Esophagus muscularis mucosa (tissue), 4 donors: ENCODE measurements at places on chromosomes 12 and 14. TPM values are rescaled to one million over a fixed set of nuclear protein-coding genes. Genes with fewer than 3 reads are reported as not detected.

SRSF9 gene
- total RNA-seq, result 60.2 TPM

- no peak for DNase-seq
Measured at GRCh38 chr12:47391566-47391965, 311.8 kb upstream of the AMIGO2 start.

NEDD8 gene
- total RNA-seq, result 137 TPM

- DNase-seq, result no peak
Measured at GRCh38 chr12:107594995-107595394, 90.6 kb upstream of the PWP1 start.

DNA sequence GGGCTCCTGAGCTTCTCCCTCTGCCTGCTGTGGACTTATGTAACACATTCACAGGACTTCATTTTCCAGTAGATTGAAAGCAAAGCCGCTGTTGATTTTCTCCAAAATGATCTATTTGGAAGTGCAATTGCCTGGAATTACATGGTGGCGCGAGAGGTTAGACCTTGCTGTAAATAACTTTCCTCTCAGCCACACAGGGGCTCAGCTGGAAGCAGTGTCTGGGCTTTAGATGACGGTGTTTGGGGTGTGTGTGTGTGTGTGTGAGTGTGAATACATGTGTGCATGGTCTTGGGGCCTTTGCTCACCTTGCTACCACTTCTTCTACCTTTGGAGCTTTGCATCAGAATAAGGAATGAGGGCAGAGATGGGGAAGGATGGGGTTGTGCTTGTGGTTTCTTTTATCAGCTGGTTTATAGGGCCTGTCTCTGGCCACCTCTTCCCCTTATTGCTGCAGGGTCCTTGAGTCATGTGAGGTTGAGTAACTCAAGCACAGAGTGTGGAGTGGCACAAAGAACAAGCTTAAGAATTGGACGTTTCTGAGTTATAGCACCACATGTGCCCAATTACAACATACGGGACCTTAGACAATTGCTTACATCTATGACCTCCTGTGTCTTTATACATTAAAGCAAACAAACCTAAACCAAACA, 280.6 kb downstream of the NRXN3 start:
- DNase-seq, result no peak

LUM gene
- total RNA-seq, result 45.2 TPM

DNA sequence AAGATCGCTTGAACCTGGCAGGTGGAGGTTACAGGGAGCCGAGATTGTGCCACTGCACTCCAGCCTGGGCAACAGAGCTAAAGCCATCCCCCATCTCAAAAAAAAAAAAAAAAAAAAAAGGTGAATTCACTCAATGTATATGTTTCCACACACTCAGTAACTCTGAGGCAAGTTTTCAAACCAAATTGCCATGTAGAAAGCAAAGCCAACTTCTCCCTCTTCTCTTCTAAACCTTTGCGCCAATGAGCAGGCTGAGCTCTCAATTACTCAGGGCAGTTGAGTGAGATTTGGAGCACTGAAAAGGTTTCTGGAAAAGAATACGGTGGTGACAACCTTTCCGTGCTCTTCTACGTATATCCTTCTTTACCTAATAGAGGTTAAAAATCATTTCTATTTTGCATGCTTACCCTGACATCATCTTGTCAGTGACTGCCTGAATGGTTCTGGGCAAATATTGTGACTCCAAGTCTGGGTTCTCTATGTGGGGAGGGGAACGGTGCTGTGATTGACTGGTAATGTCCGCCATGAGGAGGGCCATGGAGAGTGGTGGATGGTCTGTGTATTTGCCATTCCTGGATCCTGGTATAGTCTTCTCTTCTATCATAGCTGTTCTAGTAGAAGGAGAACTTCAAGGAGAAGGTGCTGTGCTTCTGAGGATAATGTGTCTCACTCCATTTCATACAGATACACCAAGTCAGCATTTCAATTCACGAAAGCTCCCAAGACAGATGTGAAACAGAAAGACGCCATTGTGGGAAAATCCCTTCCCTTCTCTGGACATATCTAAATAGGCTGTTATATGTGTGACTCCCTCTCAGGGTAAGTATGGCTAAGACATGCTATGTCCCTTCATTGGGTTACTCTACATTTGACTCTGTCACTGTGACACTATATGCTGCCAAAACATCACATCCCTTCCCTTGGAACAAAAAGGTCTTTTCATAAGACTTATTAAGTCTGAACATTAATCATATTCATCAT, 46.2 kb upstream of the MED13L start:
- DNase-seq, result no peak

GRCh38 chr14:32603992-32604565, 275.0 kb downstream of the AKAP6 start:
- no peak for DNase-seq

GRCh38 chr12:113186033-113186365, 478 bp downstream of the RITA1 start:
- DNase-seq, result no peak

GNB3 gene
- 1.7 TPM for total RNA-seq

DNA sequence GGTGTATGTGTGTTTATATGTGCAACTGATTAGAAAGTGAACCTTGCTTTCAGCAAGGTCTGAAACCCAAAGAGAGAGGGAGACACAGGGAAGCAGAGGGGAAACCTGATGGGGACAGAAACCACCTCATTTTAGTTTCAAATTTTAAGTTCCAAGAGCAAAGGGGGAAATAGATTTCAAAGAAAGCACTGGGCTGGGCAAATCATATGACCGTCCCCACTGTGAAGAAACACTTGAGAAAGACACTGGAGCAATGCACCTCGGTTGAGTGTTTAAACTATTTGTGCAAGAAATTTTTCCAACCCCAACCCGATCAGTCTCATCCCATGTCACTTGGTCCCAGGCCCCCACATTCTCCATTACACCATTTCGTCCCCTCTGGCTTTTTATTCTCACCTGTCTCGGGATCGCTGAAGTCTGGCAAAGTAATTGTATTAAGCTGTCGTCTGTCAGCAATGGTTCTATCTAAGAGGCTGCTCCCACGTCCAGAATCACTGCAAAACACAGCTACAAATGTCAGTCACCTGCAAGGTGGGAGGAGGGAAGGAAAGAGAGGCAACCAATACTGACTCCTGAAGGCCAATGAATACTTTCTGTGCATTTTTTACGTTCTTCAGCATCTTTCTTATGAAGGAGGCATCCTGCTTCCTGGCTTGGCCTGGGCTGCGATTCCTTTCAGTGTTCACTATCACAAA, 205.7 kb downstream of the TTC7B start:
- no peak for DNase-seq

OAS2 gene
- 8.4 TPM for total RNA-seq

DNA sequence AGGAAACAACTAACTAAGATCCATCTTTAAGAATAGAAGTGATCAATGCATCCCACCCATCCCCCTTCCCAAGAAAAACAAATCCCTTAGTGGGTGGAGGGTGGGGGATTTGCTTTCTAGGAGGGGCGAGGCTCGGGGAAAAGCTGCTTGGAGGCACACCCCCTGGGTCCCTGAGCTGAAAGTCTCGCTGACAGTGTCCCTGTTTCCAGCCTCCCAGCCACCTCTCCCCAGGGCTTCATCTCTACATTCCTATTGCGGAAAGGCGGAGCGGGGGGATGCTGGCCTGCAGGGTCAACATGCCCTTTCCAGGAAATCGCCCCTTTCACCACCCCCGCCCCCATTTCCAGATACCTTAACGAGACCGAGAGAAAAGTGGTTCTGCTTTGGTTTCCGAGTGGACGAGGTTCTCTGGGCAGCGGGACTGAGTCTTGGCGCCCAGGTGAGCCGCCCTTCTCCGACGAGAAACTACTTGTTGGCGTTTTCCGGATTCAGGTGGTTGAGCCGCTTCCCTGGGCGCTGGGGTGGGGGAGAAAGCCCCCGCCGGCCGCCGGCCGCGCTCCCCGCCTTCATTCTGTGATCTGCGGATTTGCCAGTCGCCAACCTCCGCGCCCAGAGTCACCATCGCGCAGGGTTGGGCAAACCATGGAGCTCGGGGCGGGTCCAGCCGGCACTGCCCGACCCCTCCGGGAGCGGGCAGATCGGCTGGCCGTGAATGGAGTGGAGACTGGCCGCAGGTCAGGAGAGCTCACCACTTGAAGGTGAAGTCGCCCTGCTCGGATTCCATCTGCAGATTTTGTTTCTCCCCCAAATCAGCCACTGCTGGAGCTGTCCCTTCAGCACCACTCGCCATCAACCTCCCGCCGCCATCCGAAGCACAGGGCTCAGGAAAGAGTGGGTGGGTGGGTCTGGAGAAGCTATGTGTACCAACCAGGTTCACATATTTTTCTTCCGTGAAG, 505 bp downstream of the KCNC2 start:
- DNase-seq, result no peak

- no peak for DNase-seq
Measured at GRCh38 chr14:94615823-94616570, 3.8 kb downstream of the SERPINA3 start.

DNA sequence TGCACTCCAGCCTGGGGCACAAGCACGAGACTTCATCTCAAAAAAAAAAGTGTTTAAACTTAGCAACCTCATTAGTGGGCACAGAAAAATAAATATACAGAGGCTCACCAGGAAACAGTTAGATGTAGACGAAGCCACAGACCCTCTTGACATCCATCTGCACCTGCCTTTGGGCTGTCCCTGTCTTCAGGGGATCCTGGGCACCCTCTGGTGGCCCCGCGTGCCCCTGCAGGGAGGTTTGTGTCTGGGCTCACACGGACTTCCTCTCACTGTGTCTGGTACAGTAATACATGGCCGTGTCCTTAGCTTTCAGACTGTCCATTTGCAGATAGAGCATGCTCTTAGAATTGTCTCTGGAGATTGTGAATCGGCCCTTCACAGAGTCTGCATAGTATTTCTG, 916.5 kb downstream of the TMEM121 start:
- no peak for DNase-seq

DNA sequence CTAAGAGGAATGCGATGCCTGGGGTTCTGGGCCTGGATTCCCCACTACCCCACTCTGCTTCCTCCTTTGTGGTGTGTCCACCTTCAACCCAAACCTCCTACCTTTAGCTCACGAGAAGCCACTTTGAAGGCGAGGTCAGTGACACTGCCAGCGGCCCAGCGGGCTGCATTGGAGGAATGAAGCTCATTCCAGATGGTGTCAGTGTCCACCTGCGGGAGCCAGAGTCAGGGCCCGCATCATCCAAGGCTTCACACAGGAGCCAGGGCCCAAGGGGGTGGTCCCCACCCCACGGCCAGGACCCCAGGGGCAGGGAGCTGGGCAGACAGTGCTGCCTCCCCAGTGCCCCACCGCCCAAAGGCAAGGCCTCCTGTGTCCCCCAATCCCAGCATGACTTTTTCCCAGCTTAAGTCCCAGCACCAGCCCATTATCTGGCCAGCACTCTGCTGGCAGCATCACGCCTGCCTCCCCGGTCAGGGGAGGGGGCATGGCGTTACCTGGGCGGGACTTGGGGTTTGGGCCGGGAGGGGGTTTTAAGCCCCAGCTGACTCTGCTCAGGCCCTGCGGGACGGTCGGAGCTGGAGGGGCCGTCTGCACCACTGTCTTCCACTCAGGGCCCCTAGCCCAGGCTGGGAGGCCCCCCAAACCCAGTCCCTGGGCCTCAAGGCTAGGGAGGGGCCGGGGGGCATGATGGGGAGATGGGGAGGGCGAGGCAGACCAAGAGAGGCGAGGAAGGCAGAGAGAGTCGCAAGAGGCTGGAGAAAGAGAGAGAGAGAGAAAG, 16.9 kb downstream of the SLC48A1 start:
- no peak for DNase-seq

GRCh38 chr12:74896186-74896585, 313.5 kb downstream of the KCNC2 start:
- DNase-seq, result no peak

GRCh38 chr12:62635649-62636048, 169.0 kb downstream of the MON2 start:
- DNase-seq, result no peak

SYT1 gene
- 4.1 TPM for total RNA-seq

GRCh38 chr12:71719647-71720370, 33.9 kb downstream of the TMEM19 start:
- no peak for DNase-seq

- DNase-seq, result no peak
Measured at GRCh38 chr14:54362089-54362504, 34.7 kb upstream of the CDKN3 start.

GRCh38 chr12:26080911-26081310, 43.9 kb downstream of the BHLHE41 start:
- no peak for DNase-seq

- DNase-seq, result no peak
Measured at GRCh38 chr14:59465316-59466135, at the start of gene GPR135. GPR135 (minus strand) TSS chr14:59465380; CDS start chr14:59465226, 154 bp downstream.

A2ML1 gene
- total RNA-seq, result not detected

DNA sequence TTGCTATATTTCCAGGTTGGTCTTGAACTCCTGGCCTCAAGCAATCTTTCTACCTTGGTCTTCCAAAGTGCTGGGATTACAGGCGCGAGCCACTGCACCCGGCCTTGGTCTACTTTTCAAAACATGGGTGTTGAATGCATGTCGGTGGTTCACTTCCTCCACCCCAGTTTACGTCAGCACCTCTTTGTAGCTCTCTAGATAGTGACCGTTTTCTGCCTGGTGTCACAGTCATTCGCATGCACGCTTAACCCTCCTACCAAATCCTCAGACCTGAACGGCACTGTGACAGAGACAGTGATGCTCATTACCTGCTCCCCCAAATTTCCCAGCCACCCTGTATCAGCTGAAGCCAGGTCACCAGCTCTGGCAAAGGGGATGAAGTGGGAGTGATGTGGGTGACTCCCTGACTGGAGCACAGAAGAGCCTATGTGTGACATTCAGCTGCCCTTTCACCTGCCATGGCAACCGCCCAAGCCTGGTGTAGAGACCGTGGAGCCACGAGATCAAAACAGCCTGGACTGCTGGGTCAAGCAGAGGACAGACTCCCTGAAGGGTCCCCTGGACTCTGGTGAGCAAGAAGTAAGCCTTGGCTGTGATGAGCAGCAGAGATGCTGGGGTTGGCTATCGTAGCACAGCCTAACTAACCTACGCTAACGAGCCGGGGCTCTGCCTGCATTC, 66.2 kb upstream of the GPR68 start:
- DNase-seq, result no peak

DNA sequence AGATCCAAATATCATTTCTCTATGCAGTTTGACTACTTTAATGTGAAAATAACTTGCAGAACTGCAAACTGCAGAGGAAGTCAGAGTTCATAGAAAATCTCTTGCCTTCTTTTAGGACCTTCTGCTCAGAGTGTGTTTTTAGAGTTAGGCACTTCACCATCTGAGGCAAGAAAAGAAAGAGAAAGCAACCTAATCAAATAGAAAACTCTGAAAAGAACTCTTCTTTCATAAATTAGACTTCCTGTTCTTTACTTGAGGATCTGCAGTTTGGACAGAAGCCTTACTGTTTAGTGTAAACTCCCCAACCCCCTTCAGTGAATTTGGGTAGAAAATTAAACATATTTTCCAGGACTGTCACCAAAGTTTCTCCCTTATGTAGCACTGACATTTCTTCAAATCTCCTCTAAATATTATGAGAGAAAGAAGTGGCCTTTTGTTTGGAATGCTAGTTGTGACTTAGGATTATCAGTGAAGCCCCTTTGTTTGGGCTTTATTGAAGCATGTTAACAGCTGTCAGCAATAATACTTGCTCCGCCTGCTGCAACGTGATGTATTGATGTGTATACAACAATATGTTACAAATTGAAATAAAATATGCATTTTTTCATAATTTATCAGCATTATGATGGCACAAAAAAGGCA, 99.5 kb downstream of the PDZRN4 start:
- no peak for DNase-seq
